Activated CD8-positive, alpha-beta memory T cell treated with anti-CD3 and anti-CD28 coated beads for 4 hours (primary cell): ENCODE measurements at places on chromosomes 3 and 15.

GRCh38 chr3:426072-426471 lies 229.5 kb downstream of the CHL1 start:
- no peak for DNase-seq

DNA sequence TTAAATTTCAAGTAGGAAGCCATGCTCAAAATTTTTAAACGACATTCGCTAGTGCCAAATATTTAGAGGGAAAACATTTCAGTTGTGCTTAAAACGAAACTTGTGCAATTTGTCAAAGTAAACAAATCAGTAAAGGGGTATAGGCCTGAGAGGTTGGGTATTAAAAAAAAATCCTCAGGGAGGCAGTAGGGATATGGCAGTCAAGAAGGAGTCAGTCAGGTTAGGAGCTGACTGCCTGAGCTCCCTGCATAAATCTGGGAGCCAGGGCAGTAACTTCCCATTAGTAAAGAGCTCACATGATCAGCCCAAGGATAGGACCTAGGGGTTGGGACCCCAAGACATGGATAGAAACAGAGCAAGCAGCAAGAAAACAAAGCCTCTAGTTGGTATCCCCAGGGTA lies 120.7 kb upstream of the STAC start:
- DNase-seq: no peak

DNA sequence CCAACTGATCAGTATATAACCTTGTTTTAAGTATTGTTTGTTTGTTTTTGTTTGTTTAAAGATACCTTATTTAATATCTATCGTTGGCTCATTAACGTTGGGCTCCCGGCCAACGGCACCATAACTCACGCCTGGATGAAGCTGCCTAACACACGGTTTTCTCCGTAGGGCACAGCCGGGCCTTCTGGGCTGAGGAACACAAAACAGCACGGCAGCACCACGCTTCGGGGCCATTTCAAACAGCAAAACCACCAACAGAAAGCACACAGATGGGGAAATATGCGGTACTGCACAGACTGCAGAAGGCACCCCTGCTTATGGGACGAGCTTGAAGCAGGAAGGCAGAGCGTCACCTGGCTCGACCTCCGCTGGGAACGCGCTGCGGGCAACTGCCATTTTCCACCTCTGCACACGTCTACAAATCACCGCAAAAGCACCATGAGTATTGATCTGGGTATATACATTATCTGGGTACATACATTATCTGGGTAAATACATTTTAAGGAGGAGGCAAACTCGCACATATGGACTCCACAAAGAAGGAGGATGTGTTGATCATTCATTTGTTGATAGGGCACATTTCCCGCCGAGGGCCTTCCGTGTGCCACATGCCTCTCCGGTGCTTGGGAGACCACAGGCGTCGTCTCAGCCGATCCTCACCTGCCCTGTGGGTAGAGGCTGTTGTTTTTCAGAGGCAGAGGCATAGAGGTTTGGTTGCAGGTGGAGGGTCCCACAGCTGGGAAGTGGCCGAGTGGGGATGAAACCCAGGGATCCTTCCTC lies 123.7 kb upstream of the ATP2B2 start:
- DNase-seq: no peak

DNA sequence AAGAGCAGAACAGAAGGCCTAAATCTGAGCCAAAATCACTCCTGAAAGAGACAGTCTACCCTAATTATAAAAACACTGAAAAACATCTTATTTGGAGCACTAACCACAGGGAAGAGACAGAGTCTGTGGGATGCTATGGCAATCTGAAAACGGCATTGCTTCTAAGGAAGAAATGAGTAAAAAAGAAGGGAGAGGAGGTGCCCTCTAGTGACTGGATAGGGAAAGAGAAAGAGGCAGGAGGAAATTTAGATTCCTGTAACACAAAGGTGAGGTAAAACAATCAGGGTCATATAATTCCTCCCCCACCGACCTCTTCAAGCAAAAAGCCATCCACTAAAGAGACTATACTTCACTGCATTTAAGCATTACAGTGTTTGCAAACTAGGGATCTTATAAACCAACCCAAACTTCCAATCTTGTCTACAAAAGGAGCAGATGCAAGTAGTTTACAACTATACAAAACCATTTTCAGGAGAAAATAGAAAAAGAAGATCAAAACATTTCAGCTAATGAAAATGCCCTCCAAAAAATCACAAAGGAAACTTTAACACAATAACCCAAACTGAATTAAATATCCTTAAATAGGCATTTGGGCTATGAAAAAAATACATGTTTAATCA lies 32.6 kb downstream of the HACD2 start:
- DNase-seq: no peak

- DNase-seq: no peak
Observed at GRCh38 chr3:64508140-64508539, 179.7 kb downstream of the ADAMTS9 start.

DNA sequence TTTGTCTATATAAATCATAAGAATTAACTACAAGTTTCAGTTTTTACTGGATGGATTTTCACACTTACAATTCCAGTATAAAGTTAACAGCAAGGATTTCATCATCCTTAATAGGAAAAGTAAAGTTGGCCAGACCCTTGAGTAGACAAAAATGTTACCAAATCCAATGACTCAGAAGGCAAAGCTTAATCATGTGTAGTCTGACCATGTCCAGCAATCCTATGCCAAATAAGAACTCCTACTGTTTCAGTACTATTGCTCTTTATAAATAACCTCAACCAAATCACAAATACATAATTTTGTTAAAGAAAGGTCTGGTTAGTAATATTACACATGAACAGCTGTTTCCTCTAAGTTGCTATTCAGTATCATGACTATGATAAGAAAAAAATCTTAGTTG lies 35.0 kb downstream of the PLOD2 start:
- DNase-seq: no peak

- no peak for DNase-seq
Observed at GRCh38 chr15:83057696-83058376, 9.2 kb downstream of the BTBD1 start.

DNA sequence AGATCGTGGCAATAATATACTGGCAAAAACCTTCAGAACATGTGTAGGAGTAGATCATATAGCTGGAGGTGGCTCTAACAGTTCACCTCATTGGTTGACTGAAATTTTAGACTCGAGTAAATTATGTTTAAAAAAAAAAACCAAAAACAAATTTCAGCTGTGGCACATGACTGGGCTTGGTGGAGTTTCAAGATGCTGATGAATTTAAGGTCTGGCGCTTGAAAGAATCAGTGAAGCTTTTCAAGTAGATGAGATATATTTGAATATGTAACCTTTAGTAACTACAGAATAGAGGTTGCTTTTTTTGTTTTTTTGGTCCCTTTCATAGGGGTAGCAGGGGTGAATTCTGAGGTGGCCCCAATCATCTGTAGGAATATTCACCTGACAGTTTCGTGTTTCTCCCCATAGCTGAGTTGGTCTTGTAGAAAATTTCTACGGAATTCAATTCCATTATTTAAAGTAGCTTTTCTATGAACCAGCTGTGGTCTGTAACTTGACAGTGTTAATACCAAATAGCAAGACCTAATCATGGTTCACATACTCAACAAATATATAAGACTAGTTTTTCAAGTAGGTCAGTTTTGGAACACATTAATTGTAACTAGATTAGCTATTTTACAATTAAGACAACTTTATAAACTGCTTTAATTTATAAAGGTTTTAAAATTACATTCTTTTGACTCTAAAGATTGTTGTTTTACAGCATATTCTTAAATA lies 65.6 kb downstream of the MAP4 start:
- DNase-seq: no peak

- DNase-seq: no peak
Observed at GRCh38 chr3:175989161-175989560, 1130.0 kb downstream of the NAALADL2 start.

- no peak for DNase-seq
Observed at GRCh38 chr15:38622908-38623307, 58.3 kb upstream of the RASGRP1 start.

DNA sequence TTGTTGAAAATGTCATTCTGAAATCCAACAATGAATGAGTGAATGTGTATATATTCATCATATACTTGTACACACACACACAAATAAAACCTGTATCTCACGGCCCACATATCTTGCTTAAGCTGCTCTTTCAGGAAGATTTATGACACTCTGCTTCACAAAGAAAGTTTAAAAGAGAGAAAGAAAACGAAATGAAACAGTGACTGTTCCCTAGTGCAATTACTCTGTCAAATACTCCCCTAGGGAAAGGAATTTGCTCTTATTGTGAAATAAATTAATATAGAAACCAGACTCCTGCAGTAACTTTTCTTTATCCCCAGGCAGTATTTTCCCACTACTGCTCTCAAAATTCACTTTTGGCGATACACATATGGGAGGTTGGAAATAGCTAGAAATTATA lies 329.1 kb downstream of the VPS13C start:
- no peak for DNase-seq

DNA sequence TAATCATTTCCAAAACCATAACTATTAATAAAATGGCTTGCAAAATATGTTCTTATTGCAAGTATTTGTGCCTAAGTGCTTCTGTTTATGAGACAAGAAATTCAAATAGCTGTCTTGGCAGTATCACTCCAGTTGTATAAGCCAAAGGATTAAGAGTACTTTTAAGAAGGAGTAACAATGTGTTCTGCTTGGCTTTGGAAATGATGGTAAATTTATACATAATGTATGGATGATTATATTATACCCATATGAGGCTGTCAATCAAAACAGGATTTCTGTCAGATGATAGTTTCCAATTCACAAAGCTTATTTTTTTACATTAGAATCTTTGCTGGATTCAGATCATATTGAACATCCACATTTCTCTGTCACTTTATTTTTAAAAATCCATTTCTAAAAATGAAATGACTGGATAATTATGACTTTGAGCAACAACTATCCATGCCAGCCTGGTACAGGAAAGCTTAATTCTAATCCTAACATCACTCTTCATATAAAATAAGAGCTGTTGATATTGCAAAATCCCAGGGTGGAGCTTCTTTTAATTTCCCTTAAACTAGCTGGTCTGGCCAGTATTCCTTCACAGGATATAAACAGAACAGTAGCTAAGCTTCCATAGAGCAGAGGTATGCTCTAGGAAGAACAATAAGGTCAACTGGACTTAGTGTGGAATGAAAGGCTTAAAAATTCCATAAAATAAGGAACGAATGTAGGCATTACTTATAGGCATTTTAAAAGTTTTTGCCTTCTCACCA lies 30.0 kb upstream of the ZNF280D start:
- DNase-seq: no peak

DNA sequence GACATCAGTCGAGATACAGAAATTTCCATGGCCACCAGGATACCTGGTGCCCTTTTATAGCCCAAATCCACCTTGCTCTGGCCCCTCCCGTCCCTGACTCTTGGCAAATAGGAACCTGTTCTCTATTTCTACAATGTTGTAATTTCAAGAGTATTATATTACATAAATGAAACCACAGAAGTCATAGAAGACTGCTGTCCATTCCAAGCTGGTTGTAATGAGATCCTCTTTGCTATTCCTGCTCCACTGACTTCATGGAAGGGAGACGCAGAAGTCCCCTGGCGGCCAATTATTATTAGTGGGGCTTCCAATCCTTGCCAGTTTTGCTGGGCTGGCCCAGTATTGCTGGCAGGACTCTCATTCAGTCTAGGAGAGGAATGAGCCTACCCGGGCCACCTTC lies 26.6 kb downstream of the DCP1A start:
- DNase-seq: no peak
